ENCODE measurements at places on chromosomes 1 and 21.

DNA sequence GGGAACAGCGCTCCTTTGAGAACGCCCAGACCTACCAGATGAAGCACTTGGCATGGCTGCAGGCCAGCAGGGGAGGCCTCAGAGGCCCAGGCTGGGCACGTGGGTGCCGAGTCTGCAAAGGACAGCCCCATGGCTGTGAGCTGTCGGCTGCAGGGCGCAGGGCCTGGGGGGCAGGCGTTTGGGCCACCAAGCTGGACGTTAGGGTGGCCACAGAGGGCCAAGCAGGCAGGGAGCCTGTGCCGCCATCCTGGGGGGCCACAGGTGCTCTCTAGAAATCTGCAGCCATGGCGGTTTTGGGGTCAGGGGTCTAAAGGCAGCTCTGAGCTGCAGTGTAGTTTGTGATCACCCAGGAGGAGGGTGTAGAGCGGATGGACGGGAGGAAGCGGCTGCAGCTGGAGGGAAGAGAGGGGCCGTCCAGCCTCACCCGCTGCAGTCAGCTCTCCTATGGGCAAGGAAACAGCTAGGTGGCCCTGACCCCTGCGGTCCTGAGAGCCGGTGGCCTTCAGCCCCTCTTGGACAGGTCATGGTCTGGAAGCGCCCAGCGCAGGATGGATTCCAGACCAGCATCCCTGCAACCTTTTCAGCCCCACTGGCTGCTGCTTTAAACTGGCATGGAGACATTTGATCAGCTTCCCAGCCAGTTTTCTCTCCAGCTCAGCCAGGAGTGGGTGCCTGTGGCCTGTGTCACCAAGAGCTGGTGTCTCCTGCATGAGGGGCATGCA is 11.0 kb downstream of the IBA57 start:
- no peak for DNase-seq

DNA sequence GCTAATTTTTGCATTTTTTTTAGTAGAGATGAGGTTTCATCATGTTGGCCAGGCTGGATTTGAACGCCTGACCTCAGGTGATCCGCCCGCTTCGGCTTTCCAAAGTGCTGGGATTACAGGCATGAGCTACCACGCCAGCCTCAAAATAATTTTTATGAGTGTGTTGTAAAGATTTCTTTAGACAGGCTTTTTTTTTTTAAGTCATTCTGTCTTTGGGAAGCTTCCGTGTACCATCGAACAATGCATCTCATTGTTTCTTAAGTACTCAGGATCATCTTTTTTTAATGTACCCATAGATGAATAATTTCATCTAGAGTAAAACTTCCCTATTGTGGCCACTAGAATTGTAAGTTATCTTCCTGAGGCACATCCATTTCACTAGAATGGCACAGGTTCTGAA is 19.6 kb upstream of the SDC3 start:
- no peak for DNase-seq

DNA sequence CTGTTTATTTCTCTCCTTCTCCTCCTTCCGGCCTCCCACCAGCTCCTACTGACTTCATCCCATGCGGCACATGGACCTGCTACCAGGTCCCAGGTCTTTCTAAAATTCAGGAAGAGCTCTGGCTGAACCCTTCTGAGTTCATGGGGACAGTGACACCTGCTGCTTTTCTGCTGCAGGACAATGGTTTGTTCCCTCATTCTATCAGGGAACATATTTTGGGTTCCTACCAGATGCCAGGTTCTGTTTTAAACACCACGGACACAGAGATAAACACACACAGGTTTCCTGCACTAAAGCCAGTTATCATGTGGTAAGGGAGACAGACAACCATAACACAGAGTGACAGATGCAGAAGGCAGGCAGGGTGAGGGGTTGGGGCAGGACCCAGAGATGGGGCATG is 114.0 kb upstream of the RAB4A start:
- no peak for DNase-seq

- DNase-seq = no peak
These were observed 27.4 kb downstream of the ELF3 start for GRCh38 chr1:202037706-202038296.

DNA sequence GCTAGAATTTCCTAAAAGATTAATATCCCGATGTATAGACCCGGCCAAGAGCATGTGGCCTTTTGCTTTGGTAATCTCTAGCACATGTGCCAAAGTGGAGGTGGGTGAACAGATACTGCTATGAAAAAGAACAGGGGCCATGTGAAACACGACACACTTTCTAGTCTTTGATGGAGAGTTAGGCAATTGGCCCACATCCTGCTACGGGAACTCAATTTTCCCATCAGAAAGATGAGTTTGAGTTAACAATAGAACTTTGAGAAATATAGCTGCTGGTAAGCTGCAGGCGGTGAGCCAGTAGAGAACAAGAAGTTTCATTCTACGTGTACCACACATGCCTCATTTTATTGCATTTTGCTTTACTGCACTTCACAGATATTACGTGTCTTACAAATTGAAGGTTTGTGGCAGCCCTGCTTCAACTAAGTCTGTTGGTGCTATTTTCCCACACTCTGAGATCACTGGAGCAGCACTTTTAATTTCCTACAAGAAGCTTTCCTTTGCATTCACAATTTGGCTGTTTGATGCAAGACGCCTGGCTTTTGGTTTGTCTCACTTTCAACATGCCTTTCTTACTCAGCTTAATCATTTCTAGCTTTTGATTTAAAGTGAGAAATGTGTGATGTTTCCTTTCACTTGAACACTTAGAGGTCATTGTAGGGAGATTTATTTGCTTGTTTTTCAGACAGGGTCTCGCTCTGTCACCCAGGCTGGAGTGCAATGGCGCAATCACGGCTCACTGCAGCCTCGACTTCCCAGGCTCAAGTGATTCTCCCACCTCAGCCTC is 46.3 kb downstream of the HTR6 start:
- no peak for DNase-seq

DNA sequence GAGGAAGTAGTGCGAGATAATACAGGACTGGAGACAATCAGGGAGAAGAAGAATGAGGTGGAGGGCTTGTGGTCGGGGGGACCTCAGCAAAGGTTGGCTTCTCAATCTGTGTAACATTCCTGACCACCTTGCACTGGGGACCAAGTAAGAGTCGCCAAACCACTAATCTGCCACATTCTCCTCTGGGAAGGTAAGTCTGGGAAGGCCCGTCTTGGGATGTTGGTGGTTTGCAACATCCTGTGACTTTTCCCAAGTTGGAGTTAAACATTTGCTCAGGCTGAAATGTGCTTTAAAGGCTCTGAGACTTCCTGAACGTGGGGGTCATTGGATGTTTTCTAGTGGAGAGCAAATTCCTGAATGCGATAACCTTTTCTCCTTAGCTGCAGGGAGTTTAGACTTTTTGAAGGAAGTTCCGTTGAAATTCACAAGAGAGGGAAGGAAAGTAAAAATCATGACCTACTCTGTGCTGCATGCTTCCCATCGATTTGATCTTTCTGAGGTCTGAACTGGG is 325.9 kb downstream of the RPS6KC1 start:
- no peak for DNase-seq

DNA sequence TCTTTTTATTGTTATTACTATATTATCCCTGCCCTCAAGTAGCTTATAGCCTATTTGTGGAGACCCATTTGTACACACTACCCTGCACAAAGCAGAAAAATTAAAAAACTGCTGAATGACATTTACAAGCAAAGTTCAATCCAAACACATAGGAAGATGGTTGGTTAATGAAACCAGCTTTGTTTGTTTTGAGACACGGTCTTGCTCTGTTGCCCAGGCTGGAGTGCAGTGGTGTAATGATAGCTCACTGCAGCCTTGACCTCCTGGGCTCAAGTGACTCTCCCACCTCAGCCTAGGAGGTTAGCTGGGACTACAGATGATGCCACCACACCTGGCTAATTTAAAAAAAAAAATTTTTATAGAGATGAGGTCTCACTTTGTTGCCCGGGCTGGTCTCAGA is 31.6 kb downstream of the TGFB2 start:
- DNase-seq = no peak

- DNase-seq = no peak
These were observed 835 bp upstream of the TSPAN2 start for GRCh38 chr1:115090186-115090490.

DNA sequence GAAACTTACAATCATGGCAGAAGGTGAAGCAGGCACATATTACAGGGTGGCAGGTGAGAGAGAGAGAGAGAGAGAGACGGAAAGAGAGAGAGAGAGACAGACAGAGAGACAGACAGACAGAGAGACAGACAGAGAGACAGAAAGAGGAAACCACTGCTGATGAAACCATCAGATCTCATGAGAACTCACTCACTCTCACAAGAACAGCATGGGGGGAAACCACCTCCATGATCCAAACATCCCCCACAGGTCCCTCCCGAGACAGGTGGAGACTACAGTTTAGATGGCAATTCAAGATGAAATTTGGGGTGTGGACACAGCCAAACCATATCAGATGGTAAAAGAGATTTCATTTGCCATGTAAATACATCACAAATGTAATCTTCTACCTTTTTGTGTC is 708.1 kb downstream of the MRPL39 start:
- DNase-seq = no peak

DNA sequence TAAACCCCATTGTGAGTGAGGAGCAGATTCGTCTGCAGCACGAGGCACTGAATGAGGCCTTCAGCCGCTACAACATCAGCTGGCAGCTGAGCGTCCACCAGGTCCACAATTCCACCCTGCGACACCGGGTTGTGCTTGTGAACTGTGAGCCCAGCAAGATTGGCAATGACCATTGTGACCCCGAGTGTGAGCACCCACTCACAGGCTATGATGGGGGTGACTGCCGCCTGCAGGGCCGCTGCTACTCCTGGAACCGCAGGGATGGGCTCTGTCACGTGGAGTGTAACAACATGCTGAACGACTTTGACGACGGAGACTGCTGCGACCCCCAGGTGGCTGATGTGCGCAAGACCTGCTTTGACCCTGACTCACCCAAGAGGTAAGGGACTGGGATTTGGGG is 132.2 kb downstream of the PAPPA2 start:
- no peak for DNase-seq

GRCh38 chr1:151854658-151855057 is 1.1 kb upstream of the THEM5 start:
- no peak for DNase-seq

DNA sequence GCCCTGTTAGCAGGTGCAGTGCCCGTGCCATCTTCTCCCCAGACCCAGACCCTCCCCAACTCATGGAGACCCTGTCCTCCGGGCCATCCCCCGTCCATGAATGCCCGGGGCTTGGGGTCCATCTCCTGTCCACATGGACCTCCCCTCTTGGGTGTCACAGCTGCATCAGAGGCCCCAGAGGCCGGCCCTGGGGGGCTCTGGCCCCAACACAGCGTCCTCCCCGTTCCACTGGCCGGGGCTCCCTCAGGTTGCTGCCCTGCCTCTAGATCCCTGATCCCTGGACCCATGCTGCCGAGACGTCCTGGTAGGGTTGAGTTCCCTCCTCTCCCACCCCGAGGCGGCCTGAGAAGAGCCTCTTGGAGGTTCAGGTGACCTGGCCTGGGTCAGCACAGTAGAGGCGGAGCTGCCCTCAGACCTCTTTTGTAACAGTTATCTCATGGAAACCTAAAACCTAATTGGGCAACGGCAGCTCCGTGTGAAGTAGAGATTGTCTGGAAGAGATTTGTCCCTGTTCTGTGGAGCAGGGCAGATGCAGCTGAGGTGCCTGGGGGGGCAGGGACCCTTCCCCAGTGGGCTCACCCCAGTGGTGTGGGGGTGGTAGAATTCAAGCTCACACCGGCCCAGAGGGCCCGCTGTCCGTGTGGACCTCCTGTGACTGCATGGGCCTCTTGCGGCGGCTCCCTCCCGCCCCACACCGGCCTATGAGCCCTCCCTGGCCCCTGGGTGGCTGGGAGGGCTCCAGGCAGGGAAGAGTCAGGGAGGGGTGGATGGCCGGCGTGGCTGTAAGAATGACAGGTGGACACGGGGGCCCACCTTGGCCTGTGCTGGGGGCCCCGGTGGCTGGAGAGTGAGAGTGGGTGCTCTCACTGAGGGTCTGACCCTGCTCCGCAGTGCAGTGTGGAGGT is 56.1 kb downstream of the SKI start:
- no peak for DNase-seq

DNA sequence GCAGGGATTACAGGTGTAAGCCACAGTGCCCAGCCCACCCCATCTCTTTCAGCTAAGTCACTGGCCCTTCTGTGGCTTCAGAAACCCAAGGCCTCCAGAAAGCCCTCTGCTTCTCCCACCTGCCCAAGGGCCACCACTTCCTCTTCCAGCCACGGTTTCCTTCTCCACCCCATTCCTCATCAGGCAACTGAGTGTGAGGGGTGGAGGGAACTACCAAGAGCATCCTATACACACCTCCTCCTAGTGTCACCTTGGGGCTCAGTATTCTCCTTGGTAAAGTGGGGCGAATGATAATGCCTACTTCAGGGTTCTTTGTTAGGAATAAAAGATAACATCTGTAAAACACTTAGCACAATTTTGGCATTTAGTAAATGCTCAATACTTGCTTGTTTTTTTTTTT is 30.0 kb downstream of the KNCN start:
- no peak for DNase-seq

GRCh38 chr1:237386362-237387143 is 344.6 kb downstream of the RYR2 start:
- no peak for DNase-seq

GRCh38 chr1:168582688-168583336 is 6.4 kb downstream of the XCL1 start:
- DNase-seq = no peak

DNA sequence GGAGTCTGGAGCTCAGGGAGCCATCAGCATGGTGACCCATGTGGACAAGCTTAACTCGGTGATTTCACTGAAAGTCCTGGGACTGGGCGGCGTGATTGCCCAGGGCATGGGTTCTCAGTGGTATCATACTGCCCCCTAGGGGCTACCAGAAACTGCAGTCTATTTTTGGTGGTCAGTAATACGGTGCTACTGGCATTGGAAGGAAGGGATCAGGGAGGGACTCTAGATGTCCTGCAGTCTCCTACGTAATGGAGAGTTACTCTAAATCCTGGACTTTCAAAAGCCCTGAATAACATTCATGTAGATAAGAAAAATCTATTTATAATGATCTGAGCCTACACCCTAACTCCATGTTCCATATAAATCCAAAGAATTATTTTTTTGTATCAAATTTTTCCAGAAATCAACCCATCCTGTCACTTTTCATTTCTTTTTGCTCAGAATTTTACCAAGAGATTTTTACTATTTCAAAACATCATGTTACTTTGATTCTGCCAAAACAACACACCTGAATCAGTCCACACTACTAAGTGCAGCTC is 37.3 kb downstream of the PABPC4 start:
- DNase-seq = no peak

DNA sequence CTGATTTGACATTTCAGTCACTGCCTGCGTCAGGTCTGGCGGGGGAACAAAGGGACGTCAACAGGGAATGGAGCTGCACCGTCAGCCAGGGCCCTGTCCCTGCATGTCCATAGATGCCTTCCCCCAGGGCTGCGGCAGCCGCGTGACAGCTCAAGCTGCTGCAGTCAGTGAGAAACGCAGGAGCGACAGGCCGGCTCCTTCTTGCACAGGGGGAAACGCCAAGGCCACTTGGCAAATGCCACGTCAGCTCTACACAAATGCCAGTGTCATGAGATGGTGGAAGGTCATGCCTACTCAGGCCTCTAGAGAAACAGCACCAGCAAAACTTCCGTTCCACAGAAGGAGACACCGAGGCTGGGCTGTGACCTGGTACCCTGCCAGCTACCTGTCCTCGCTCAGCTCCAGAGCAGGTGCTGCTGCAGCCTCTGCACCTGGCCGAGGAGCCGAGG is 37.7 kb downstream of the SYF2 start:
- DNase-seq = no peak

- no peak for DNase-seq
These were observed 548 bp upstream of the MFSD2A start for GRCh38 chr1:39954324-39954869.
